Stimulated activated CD4-positive, alpha-beta T cell treated with anti-CD3 and anti-CD28 coated beads, Interleukin-4, amount 100 ng/mL, for 4 hours (primary cell): ENCODE measurements at places on chromosomes 2 and 18.

GRCh38 chr18:55100817-55101457 is 141.7 kb upstream of the CCDC68 start:
- DNase-seq: no peak

GRCh38 chr2:26820932-26821331 is 27.0 kb upstream of the DPYSL5 start:
- no peak for DNase-seq

DNA sequence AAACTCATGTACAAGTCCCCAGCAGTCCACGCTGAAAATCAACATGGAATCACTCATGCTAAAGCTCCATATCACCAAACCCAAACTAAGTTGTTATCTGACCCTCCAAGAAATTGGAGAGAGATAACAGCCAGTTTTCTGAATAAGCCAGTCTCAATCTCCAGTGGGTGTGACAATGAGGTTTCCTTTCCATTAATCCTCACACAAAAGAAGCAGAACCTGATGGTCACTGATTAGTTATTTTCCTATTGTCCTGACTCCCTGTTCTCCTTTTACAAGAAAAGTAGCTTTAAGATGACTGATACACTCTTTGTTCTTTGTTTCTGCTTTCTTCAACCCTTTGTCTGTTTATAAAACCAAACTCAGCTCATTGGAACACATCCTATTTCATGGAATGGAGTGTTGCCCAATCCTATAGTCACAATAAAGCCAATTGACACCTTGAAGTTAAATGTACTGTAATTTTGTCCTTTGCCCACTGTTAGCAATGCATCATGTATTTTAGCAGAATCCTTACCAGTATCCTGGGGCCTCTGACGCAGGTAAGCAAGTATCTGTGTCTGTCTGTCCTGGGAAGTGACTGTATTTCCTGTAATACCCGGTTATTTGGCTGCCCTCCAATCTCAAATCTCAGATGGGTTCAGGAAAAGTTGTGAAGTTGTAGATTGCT is 30.6 kb upstream of the SH3RF3 start:
- no peak for DNase-seq

GRCh38 chr2:191150600-191151330 is at the start of gene STAT4:
Gene STAT4, minus strand, starts transcription at chr2:191150994. Its CDS starts 2,791 bp downstream, at chr2:191148203.
- DNase-seq: peak; percentile 84

GRCh38 chr2:55518841-55519165 is 715 bp upstream of the CFAP36 start:
- peak; percentile 0 for DNase-seq

GRCh38 chr2:61762292-61762691 is 91.6 kb downstream of the FAM161A start:
- DNase-seq: no peak

DNA sequence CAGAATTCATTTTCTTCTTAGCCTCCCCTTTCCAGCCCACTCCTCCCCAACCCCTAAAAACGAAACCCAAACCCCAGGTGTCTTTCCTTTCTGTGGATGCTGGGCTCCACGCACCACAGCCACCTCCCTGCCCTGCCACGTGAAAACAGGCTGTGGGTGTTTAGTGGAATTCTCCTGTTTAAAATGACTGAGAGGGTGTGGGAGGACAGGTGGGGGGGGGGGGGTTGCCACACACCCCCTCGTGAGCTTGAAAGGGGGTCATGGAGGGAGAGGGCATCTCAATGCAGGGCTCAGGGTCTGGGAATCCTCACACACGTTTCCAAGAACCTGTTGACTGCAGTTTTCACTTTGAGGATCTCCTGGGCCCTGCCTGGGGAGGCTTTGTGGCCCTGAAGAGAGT is 110.3 kb downstream of the FAM210A start:
- DNase-seq: no peak

- DNase-seq: no peak
Measured at GRCh38 chr2:5412001-5412400, 280.2 kb upstream of the SOX11 start.

DNA sequence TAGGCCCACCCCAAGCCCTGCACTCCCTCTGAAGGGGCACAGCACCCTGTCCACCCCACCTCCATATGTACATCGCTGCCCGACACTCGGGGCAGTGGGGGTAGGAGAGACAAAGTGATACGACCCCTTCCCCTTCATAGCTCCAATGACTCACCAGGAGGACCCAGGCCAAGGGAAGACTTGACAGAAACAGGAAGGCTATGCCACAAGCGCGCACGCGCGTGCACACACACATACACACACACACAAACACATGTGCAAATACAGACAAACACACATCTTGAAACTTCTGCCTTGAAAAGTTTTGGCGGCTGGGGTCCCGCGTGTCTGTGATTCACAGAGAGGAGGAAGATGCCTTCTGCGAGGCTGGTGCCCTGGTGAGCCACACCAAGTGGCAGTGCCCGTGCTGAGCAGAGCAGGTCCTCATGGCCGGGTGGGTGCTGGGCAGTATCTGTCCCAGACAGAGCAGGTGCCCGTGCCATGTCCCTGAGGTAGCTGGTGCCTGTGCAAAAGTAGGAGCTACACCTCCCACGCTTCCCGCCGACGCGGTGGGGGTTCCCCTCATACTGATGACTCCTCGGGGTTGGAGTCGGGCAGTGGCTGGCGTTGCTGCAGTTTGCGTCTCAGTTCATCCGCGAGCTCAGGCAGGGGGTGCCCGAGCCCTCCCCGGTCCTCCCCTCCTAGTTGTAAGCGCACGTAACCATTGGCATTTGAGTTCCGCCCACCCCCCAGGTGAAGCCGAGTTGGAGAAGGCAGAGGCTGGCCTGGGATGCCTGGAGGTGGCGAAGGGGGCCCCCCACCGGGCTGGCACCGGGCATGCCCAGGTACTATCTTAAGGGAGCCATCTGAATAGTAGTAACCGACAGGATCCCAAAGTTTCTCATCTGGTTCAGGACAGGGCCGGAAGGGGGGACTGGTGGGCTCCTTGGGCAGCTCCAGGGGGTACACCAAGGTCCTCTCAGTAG is 2.5 kb upstream of the ANKRD39 start:
- peak; percentile 50 for DNase-seq

GRCh38 chr2:151649400-151649799 is 84.9 kb downstream of the NEB start:
- no peak for DNase-seq

- DNase-seq: no peak
Measured at GRCh38 chr2:175619179-175620045, 382.7 kb downstream of the LNPK start.

- no peak for DNase-seq
Measured at GRCh38 chr2:101753720-101754490, 56.4 kb downstream of the MAP4K4 start.

DNA sequence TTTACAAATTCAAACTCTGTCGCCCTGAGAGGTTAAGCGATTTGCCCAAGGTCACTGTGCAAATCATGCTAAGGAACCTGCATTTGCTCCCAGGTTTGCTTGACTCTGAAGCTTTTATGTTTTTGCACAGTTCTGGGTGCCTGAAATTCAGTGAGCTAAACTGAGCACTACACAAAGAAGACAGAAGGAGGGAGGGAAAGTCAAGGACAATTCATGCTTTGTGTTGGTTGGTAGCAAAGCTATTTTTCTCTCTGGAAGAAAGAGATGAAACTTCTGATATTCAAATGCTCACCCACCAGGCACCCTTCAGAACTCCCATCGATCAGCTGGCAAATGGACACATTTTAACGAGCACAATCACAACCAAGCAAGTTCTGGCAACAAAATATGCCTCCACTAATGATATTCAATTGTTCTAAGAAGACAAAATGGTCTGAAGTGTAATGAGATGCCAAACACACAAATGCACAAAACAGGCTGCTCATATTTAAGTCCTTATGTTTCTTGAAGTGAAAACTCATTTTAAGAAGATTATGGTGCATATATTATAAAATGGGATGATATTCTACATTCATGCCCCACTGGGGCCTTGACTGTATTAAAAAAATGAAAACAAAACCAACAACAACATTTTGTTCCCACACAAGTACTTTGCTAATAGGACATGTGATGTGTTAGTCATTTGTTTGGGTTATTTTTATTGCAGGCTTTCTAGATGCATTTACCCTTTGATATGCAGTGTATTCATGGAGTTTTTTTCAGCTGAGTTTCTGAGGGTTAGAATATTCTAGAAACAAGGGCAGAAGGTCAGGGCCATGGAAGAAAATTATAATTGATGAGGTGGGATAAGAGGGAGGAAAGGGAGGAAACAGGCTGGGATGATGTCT is 445.6 kb upstream of the CELF4 start:
- DNase-seq: no peak

GRCh38 chr18:79394534-79395307 is 1.0 kb upstream of the NFATC1 start:
- peak; percentile 72 for DNase-seq

- DNase-seq: no peak
Measured at GRCh38 chr2:106868275-106868674, 17.7 kb downstream of the ST6GAL2 start.

DNA sequence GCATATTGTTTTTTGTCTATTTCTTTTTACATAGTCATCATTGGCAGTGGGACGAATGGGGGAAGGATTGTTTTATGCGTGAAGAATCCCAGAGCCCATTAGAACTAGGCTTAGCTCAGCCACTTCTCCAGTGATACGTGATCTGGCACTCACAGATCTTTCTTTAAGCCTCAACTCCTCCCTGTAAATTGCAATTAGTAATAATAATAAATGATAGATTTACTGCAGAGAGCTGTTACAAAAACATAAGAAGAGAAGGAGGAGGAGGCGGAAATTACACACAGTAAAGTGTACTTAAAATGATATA is 629.3 kb downstream of the NRXN1 start:
- DNase-seq: no peak

DNA sequence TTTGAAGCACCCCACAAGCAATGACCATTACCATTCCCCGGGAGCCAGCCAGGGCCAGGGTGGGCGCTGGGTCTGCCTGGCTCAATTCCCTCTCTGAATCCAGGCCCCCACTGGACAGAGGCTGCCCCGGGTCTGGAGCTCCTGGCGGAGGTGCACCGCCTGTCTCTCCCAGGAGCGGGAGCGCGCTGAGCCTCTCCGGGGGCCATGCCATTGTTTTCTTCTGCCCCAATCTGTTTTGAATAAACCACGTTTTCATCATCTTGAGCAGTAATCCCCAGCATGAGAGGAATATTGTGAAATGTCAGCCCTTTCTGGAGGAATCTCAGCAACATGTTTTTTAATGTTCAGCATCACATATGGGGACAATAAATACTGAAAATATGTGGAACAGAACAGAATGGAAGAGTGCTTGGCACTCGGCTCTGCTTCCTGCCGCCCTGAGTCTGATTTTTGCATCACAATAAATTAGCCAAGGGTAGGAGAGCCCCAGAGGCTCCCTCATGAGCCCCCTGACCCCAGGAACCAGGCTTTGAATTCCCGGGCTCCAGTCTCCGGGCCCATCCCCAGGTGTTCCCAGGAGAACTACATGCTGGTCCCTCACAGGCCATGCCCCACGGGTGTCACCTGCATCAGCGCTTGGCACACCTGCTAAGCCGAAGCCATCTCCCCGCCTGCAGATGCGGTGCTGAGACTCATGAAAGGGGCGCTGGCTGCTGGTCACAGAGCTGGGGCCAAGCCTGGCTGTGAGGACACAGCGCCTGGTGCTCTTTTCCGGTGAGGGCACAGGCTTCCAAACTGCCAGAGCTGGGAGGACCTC is 88.8 kb downstream of the INHBB start:
- DNase-seq: no peak

GRCh38 chr2:44237221-44237620 is 38.1 kb upstream of the SLC3A1 start:
- DNase-seq: no peak

DNA sequence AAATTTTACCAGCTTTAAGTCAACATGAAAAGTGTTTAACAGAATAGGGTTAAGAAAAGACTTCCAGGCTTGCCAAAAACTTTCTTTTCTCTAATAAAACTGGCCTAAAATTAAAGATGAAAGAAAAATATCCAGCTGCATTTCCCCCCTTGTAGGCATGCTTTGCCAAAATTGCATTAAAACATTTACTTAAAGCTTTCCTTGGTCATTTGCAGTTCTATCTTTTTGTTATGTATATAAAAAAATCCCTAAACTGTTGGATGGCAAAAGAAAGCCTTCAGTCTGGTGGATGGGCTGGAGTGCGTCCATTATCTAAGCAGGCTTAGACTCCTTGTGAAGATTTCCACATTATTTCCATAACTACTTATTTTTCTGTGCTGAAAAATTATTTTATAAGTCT is 105.4 kb upstream of the DSEL start:
- DNase-seq: no peak

DNA sequence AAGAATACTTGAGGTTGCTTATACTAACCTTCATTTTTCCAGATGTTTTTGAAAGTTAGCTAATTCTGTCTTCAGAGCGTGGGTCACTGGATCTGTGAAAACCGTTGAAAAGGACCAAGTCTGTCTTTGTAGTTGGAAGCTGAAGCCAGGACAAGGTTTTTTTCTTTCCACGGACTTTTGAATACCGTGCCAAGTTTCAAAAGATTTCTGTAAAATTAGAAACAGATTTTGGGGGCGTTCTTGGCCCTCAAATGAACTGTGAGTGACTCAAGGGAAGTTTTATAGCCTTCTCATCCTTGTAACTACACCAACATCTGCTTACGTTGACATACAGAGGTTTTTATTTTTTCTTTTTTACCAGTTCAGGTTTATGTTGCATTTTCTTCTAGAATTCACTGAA is at the start of gene FAP:
Gene FAP (minus strand): TSS at position 152 of the 400 bp plus-strand sequence. CDS start 118 bp downstream, at position 34.
- DNase-seq: no peak

GRCh38 chr18:24075767-24076597 is 61.4 kb downstream of the TTC39C start:
- peak; percentile 80 for DNase-seq

- no peak for DNase-seq
Measured at GRCh38 chr2:25833566-25833965, 44.7 kb downstream of the ASXL2 start.

GRCh38 chr2:199777916-199778315 is 73.1 kb downstream of the FTCDNL1 start:
- no peak for DNase-seq

DNA sequence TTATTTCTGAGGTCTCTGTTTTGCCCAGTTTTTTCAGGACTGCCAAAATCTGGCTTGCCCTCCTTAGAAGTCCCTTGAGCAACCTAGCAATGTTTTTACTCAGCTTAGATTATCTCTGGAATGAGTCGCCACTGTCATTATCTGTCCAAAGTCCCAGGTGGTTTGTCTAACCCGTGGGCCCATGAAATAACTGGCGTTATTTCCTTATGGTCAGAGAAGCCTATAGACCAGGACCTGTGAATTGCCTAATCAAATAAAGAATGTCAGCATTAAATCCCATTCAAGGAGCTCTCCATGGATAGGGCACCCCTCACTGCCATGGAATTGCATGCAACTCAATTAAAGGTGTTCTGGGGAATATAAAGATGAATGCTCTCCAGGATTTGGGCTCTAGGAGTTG is 373.9 kb downstream of the SETBP1 start:
- DNase-seq: no peak

- DNase-seq: no peak
Measured at GRCh38 chr2:145110668-145111356, 590.9 kb upstream of the ZEB2 start.
